Activated CD8-positive, alpha-beta T cell treated with anti-CD3 and anti-CD28 coated beads, Interleukin-2, amount 10 ng/mL, durations not matched to agents 7 days and 5 days (primary cell): ENCODE measurements at places on chromosomes 5 and 9.

DNA sequence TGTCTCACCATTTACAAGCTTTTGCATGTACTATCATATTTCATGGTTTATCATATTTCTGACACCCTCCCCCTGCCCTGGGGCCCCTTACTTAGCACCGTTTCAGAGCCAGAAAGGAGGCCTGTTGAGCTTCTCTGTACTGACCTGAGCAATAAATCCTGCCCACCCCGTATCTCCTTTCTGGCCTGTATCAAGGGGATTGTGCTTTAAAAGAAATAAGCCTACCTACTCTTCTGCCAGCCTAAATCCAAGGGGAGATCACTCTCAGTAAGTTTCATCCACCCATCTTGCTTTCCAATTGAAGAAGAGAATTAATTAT is 54.0 kb upstream of the FST start:
- no peak for DNase-seq

GRCh38 chr5:67986761-67987160 is 228.8 kb upstream of the PIK3R1 start:
- DNase-seq: no peak

- no peak for DNase-seq
Observed at GRCh38 chr9:91914404-91914803, 35.6 kb downstream of the ROR2 start.

DNA sequence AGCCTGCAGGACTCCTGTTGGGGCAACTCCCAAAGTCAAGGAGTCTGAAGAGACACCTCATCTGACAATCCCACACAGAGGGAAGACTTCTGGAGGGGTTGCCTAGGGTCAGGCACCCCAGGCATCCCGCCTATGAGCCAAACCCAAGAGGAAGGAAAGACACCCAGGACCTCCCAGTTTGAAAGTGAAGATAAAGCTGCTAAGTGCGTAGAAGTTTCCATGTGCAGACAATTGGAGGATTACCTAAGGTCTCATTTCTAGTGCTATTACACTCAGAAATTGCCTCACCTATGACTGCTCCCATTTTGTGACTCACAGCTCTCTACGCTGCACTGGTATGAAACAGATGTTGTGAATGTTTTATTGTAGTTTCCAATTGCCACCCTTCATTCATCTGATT is 322.9 kb downstream of the SLIT3 start:
- no peak for DNase-seq

DNA sequence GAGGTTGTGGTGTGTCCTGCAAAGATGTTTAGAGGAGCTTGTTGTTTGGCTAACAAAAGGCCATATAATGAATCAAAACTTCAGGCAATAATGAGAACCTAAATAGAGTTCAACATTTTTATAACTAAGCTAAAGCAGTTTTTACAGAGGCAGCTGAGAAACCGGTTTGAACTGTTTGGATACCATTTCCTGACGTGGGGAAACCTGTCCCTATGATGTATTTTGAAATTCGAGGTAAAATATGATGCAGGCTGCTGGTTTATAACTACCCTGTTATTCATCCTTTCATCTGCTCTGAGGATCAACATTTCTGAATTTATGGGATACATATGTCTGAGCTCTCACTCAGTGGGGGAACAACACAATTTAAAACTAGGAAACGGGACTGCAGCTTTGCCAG is 289.5 kb upstream of the IRX2 start:
- DNase-seq: no peak

DNA sequence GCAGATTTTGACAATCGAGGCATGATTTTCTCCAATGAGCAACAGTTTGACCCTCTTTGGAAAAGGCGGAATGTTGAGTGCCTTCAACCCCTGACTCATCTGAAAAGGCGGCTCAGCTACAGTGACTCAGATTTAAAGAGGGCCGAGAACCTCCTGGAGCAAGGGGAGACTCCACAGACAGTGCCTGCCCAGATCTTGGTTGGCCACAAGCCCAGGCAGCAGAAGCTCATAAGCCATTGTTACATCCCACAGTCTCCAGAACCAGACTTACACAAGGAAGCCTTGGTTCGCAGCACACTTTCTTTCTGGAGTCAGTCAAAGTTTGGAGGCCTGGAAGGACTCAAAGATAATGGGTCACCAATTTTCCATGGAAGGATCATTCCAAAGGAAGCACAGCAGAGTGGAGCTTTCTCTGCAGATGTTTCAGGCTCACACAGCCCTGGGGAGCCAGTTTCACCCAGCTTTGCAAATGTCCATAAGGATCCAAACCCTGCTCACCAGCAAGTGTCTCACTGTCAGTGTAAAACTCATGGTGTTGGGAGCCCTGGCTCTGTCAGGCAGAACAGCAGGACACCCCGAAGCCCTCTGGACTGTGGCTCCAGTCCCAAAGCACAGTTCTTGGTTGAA is 13.6 kb downstream of the PTPDC1 start:
- no peak for DNase-seq

GRCh38 chr5:142186857-142187594 is 78.4 kb downstream of the NDFIP1 start:
- DNase-seq: peak; percentile 35

GRCh38 chr5:137741718-137742117 is 5.8 kb upstream of the KLHL3 start:
- no peak for DNase-seq

- no peak for DNase-seq
Observed at GRCh38 chr5:11857391-11857790, 46.9 kb downstream of the CTNND2 start.

DNA sequence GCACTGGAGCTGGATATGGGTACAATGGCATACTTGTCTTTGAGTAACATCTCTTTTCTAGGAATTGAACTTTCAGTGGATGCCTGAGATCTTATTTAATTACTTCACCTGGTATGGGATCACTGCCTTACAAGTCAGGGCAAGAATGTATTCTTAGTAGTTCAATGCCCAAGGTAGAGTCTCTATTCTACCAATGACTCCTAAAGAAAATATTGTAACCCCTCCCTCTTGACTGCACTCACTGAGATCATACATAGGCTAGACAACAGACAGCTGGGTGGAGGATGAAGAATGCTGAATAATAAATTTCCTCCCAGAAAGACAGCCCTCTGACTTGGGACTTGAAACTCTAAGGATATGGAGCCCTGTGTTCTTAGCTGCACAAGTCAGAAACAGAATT is 1216.3 kb upstream of the ACO1 start:
- DNase-seq: no peak

- no peak for DNase-seq
Observed at GRCh38 chr5:6856653-6857052, 143.4 kb downstream of the TENT4A start.

- DNase-seq: no peak
Observed at GRCh38 chr5:53501054-53501453, 20.6 kb downstream of the FST start.

DNA sequence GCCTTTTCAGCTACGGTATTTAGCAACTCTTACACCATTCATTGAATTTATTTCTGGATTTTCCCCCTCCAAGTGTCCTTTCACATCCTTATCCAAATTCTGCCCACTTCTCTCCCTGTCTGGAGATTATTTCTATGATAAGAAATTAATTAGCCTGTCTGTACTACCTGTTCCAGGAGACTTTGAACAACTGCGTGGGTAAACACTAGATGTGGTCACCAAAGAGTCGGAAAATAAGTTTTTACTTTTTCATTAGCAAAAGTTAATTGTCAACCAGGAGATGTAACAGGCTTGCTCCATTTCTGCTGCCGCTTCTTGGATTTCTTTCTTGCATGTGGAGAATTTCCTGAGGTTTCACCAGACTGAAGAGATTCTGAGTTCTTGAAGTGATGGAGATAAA is 14.0 kb downstream of the SLC1A1 start:
- DNase-seq: no peak

DNA sequence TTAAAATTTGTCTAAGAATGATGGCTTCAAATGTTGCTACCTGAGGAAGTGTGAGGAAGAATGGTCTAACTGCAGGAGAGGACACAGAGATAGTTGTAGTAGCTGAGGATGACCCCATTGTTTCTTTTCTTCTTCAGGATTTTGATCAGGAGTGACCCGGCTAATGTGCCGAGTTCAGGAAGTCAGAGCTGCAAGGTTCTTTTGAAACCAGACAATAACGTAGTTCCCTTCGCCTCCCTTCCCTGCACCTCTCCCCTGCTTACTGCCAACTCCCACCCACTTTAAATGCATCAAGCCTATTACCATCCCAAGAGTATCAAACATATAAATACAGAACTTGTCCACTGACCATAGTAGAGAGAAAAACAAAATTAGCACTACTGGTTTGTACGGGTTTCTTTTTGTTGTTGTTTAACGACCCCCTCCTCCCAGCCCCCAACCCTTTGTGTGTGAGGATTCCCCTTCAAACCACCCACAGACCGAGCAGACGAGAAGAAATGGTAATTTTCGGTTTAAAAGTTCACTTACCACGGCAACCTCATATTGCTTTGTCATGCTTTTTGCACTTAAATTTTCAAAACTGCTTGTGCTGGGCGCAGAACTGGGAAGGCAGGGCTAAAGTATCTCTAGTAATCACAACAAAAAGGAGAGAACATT is 23.5 kb upstream of the ELAVL2 start:
- DNase-seq: no peak
